ENCODE measurements at places on chromosomes 16 and 17.

- DNase-seq = no peak
Measured at GRCh38 chr17:77002103-77003045, 134.2 kb downstream of the MGAT5B start.

GRCh38 chr16:19130385-19130784, 16.6 kb downstream of the ITPRIPL2 start:
- no peak for DNase-seq

GRCh38 chr17:80460429-80460834, 16.0 kb downstream of the NPTX1 start:
- no peak for DNase-seq

- DNase-seq = no peak
Measured at GRCh38 chr16:12339686-12340085, 363.2 kb downstream of the SNX29 start.

GRCh38 chr16:89453501-89454321, 36.6 kb downstream of the ANKRD11 start:
- DNase-seq = no peak

DNA sequence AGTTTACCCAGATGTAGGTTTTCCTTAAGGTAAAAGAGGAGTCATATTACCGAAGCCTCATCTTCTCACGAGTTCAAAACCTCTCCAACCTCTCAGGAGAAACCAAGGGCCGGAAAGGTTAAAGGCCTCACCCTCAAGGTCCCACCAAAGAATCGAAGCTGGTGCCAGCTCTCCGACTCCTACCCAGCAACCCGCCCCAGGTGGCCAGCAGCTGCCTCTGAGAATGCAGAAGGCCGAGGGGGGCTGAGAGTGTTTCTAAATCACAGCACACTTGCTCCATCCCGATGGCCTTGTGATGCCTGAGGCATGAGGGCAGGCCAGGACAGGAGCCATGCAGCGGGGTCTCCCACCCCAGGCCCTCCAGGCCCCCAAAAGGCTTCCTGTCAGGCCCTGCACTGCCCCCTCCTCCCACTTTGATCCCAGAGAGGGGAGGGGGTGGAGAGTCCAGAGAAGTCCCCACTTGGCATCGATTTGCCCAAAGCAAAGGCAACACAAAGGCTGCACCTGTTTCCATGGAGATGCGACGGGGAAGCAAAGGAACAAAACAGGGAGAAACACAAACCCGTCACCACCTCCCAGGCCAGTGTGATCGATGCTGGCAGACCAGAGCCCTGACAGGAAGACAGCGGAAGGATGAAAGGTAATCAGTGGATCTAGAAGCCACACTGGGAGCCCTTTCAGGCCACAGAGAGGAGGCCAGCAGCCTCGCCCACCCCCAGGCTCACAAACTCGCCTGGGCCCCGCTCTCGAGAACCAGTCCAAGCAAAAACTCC, 39.0 kb downstream of the CUEDC1 start:
- no peak for DNase-seq

- DNase-seq = no peak
Measured at GRCh38 chr17:1174263-1174880, 5.4 kb downstream of the ABR start.

DNA sequence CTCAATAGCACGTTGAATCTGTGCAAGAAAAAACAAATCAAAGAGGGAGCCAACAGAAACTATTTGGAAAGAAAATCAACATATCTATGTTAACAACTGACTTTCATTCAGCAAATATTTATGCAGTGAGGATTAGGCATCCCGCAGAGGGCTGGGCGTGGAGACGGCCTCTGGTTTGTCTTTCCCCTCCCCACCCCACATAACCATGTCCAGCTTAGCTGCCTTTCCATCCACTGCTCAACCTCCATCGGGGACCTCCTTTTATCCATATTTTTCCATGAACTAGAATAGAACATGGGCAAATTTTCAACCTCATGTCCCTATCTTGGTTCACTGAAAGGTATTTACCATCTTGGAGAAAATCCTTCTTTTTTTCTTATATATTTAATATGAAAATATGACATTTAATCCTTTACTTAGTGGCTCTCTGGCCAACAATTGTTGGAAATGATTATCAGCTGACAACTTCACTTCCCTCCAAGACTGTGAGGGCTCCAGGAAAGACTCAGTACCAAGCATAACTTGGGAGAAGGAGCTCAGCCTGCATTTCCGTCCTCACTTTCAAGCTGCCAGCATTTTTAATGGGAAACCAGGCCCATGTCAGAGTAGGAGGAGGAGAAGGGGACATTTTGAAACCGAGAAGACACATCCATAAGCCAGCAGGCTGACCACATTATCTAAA, 462.6 kb upstream of the MAF start:
- no peak for DNase-seq

- DNase-seq = no peak
Measured at GRCh38 chr17:65018610-65019316, 37.8 kb downstream of the GNA13 start.

DNA sequence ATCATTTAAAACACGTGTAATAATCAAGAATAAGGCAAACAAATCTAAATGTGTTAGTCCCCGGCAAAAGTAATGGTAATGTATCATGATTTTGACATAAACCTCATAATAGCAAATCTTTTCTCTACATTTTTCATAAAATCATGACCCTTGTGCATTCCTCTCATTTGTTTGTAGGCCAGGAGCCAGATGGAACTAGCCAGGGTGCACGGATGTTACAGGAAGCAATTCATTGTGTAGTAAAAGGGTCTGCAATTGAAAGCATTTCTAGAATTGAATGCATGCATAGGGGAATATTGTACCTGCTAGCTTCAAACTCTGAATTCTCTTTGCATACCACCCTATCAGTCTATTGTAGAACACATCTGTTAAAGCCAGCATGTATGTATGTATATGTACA, 66.6 kb downstream of the CNTNAP4 start:
- DNase-seq = no peak

DNA sequence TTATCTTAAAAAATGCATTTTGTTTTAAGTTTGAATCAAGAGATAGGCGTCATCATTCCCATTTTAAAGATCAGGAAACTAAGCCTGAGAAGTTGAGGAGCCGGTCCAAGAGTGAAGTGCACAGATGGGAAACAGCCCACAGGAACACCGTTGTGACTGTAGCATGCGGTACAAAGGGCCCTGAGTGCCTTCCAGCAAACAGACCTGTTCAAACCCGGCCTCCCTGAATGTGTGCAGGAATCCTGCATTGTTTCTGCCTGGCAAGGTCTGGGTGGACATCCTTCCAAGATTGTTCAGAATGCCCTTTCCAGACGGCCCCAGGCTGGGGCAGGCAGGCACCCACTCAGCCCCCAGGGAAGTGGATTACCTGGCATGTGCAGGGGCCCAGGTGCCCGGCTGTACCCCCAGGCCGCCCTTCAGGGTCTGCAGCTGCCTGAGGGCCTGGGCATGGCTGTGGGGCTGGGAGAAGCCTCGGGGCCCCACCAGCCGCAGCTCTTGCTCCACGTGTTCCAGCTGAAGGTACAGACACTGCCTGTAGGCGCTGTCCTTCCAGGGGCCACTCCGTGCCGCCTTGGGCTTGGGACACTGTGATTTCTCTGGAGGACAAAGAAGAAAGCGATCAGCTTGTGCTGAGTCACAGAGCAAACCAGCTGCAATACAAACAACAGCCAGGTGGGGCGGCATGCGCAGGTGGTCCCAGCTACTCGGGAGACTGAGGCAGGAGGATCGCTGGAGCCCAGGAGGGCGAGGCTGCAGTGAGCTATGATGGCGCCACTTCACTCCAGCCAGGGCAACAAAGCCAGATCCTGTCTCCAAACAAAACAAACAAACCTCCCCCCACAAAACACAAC, 45.0 kb upstream of the GCSH start:
- no peak for DNase-seq
